ENCODE measurements at places on chromosomes 13 and 19.

GRCh38 chr19:35430409-35431144 lies 17.5 kb upstream of the FFAR2 start:
- no peak for DNase-seq
- no peaks in the 10 kb centered on the region for H3K4me1 ChIP-seq
- no peaks in the 10 kb centered on the region for H3K36me3 ChIP-seq
- no peak overlapping the region for H3K27ac ChIP-seq

- H3K4me1 ChIP-seq = peaks cover 16% of the 10 kb centered on the region
- H3K4me3 ChIP-seq = no peak overlapping the region
- no peak for DNase-seq
- H3K36me3 ChIP-seq = no peaks in the 10 kb centered on the region
These were observed 8.8 kb upstream of the CYSLTR2 start for GRCh38 chr13:48644951-48645350.

DNA sequence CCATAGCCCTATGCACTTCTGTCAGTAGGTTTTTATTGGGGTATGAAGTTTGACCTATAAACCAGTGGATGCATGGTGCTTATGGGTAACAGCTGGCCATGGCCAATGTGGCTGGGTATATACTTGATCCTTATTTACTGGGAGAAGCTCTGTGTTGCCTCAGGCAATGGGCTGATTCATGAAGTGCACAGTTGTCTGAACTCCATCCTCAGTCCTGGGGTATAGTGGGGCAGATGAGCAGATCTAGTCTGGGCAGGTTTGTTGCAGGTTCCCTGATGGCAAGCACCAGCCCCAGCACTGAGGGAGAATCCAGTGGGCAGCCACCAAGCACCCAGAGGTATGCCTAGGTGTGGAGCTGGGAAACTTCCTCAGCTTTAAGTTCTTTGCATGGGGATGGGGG lies 274.4 kb downstream of the TDRD3 start:
- no peak overlapping the region for H3K4me3 ChIP-seq
- no peak for DNase-seq
- no peaks in the 10 kb centered on the region for H3K27me3 ChIP-seq
- no peaks in the 10 kb centered on the region for H3K4me1 ChIP-seq
- no peak overlapping the region for H3K27ac ChIP-seq

DNA sequence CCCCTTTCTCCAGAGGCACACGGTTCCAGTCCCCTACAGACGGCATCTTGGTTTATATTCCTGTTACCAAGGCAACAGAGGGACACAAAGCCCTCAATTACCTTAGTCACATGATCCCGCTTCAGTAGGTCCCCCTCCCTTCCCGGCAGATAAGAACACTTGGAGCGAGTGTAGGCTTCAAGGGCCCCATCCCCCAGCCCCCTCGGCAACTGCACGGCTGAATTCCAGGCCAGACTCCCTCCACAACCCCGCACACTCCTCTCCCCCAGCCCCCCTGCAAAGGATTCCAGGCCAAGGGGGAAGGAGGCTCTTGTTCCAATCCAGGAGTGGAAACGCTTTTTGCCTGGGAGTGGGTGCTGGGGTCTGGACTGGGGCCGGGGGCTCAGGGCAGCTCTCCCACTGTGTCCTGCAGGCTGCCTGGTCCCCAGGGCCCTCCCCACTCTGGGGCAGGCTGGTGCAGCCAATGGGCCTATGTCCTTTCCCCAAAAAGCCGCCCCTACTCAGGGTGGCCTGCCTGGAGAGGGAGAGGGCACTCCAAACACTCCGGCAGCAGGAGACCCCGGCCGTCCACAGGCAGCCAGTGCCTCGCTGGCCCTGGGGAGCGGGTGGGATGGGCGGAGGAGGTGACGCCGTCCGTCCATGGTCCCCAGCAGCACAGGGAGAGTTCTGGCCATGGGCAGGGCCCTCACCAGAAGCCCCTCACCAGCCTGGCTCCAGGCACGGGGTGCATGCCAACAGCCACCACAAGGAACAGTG lies 62.6 kb downstream of the MLLT1 start:
- no peak overlapping the region for H3K4me3 ChIP-seq
- peaks cover 3% of the 10 kb centered on the region for H3K4me1 ChIP-seq
- H3K27me3 ChIP-seq = no peaks in the 10 kb centered on the region
- peak overlapping the region; percentile 74 for H3K27ac ChIP-seq
- DNase-seq = peak; percentile 48

- no peak within 1 kb of the TSS for H3K4me3 ChIP-seq
- DNase-seq = no peak
- no peak within 1 kb of the TSS for H3K27ac ChIP-seq
- no peaks in the 10 kb centered on the region for H3K27me3 ChIP-seq
These were observed at the start of gene ZNF99 for GRCh38 chr19:22783651-22784410. TSS of gene ZNF99 (minus strand) at chr19:22784151. CDS start at chr19:22784016, 135 bp downstream.

DNA sequence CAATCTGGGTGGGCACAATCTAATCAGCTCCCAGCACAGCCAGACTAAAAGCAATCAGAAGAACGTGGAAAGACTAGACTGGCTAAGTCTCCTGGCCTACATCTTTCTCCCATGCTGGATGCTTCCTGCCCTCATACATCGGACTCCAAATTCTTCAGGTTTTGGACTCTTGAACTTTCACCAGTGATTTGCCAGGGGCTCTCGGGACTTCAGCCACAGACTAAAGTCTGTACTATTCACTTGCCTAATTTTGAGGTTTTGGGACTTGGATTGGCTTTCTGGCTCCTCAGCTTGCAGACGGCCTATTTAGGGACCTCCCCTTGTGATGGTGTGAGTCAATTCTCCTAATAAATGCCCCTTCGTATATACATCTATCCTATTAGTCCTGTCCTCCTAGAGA lies 66.6 kb upstream of the SOX21 start:
- no peaks in the 10 kb centered on the region for H3K27me3 ChIP-seq
- H3K4me1 ChIP-seq = peaks cover 19% of the 10 kb centered on the region
- H3K4me3 ChIP-seq = no peak overlapping the region
- DNase-seq = no peak

- peaks cover 2% of the 10 kb centered on the region for H3K4me1 ChIP-seq
- no peak overlapping the region for H3K4me3 ChIP-seq
- DNase-seq = no peak
- no peak overlapping the region for H3K27ac ChIP-seq
- no peaks in the 10 kb centered on the region for H3K27me3 ChIP-seq
These were observed 454.9 kb downstream of the FOXO1 start for GRCh38 chr13:40211586-40211968.

DNA sequence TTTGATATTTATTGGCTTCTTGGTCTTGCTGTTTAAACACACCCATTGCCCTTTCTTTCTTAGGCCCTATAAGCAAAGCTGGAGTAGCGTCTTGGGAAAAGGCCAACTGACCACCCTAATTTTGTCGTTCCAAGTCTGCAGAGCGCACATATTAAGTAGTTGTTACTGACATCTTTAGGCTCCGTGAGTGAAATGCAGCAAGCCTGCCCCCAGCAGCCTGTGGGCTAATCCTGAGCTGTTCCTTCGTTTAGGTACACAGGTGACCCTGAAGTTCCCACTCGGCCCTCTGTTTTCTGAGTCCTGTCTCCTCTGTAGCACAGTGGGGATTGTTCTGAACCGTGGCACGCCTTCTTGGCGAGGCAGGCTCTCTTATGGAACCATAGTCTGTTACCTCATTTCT lies 170.5 kb downstream of the STK24 start:
- H3K27me3 ChIP-seq = no peaks in the 10 kb centered on the region
- no peak overlapping the region for H3K4me3 ChIP-seq
- H3K36me3 ChIP-seq = peaks cover 12% of the 10 kb centered on the region
- H3K4me1 ChIP-seq = peaks cover 13% of the 10 kb centered on the region

DNA sequence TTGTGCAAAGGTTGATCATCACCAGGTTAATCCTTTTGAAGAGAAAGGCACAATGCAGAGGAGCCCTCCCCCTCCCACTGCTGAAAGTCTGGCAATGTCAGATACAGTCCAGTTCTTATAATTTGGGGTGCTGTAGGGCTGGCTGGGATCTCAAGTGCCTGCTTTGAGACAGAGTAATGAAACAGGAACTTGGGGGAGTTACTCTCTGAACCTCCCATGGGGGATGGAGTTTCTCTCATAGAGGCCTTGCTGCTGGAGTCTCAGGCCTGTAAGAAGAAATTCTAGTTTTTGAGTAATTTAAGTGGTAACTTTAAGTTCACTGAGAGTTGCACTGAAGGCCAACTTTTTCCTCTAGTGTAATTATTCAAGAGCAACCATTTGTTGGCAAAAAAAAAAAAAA lies 410.5 kb downstream of the KCNRG start:
- H3K4me3 ChIP-seq = no peak overlapping the region
- H3K27me3 ChIP-seq = no peaks in the 10 kb centered on the region
- DNase-seq = no peak
- no peak overlapping the region for H3K27ac ChIP-seq
- H3K4me1 ChIP-seq = peaks cover 34% of the 10 kb centered on the region
- H3K36me3 ChIP-seq = peaks cover 3% of the 10 kb centered on the region

GRCh38 chr13:37878496-37878895 lies 8.9 kb upstream of the TRPC4 start:
- DNase-seq = no peak
- H3K27me3 ChIP-seq = no peaks in the 10 kb centered on the region
- no peak overlapping the region for H3K4me3 ChIP-seq
- H3K4me1 ChIP-seq = 0 out of 2 replicates have a peak, but pooled peaks cover 3% of the 10 kb centered on the region
- no peaks in the 10 kb centered on the region for H3K36me3 ChIP-seq
- H3K27ac ChIP-seq = no peak overlapping the region
